ENCODE measurements at places on chromosomes 7 and 10.

- no peak for DNase-seq
Measured at GRCh38 chr10:78720091-78720490, 348.7 kb upstream of the ZMIZ1 start.

DNA sequence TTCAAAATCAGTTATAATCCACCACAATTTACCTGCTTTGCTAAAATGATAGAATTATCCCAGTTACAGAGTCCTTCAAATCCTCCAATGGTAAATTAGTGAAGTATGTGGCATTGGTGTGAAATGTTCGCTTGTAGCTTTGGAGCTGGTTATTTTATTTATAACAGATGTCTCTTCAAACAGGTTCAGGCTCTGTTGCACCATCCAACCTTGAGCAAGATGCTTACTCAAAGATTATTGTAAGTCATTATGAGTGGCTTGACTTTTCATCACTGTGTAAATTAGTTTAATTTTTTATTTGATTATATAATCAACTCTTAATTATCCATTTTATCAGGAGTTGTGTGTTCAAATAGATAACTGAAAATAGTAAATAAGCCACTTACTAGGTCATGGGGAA lies 99.4 kb downstream of the BTRC start:
- no peak for DNase-seq

GRCh38 chr10:1015688-1016087 lies 10.0 kb downstream of the IDI2 start:
- DNase-seq, result no peak

- no peak for DNase-seq
Measured at GRCh38 chr10:101818872-101819633, 809 bp upstream of the OGA start.

DNA sequence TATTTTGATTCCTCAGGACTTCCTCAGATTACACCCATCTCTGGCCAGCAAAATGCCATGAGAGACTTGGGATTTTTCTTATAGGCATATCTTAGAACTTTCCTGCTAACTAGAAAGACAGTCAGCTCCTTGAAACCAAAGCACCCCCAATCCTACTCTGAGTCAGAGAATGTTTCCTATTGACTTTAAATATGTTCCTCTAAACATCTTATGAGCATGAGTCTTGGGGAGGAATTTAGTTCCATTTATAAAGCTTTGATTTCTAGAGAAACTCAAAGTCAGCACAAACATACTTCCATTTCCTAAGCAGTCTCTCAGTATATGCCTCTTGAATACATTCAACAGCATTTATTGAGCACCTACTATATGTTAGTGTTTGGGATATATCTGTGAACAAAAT lies 128.5 kb downstream of the INHBA start:
- no peak for DNase-seq

GRCh38 chr7:77497079-77497478 lies 40.0 kb upstream of the PTPN12 start:
- DNase-seq, result no peak

DNA sequence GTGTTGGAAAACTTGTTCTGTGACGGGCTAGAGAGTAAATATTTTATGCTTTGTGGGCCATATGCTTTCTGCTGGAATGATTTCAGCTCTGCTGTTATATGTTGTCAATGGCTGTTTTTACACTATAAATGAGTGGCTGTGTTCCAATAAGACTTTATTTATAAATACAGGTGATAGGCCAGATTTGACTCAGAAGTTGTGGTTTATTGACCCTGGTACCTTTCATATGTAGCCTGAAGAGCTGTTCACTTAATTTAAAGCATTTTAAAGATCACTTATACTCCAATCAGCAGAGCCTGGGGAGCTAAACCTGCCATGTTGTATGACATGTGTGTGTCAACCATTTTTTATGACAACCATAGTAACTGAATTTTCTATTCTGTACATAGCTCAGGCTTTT lies 9.1 kb upstream of the SSBP1 start:
- DNase-seq, result no peak

DNA sequence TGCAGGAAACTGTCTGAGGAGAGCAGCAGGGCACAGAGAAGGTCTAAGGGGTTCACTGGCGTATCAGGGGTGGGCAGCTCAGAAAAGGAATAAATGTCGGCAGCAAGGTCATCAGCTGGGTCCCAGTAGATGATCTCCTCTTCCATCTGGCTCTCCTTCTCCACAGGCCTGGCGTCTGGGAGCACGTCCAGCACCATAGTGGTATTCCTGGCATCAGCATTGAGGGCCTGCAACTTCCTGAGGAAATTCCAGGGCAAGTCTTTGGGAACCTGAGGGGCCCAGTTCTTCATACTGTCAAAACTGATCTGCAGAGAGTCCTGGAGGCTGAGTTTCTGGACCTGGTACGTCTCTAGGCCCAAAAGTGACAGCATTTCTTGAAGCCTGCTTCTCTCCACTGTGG lies 9.6 kb upstream of the MRPS24 start:
- DNase-seq, result no peak

DNA sequence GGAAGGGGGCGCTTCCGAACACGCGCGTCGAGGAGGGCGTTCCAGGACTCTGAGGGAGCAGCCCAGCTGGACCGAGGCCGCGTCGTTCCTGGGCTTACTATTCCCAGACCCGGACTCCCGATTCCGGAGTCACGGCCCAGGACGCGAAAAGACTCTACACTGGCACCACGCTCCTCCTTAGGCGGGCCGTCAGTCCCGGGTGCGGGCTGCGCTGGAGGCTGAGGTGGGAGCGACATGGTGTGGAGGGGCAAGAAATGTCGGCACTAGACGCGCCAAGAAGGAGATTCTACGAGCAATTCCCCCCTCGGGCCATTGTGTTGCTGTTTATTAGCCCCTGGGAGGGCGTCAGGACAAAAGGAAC lies 584 bp upstream of the RUNDC3B start:
- DNase-seq, result peak; percentile 20

GRCh38 chr10:102670871-102671434 lies 26.7 kb downstream of the TRIM8 start:
- no peak for DNase-seq

- DNase-seq, result peak; percentile 35
Measured at GRCh38 chr10:43253461-43254198, 13.2 kb downstream of the RASGEF1A start.

- no peak for DNase-seq
Measured at GRCh38 chr7:94605031-94605430, 50.9 kb downstream of the SGCE start.

DNA sequence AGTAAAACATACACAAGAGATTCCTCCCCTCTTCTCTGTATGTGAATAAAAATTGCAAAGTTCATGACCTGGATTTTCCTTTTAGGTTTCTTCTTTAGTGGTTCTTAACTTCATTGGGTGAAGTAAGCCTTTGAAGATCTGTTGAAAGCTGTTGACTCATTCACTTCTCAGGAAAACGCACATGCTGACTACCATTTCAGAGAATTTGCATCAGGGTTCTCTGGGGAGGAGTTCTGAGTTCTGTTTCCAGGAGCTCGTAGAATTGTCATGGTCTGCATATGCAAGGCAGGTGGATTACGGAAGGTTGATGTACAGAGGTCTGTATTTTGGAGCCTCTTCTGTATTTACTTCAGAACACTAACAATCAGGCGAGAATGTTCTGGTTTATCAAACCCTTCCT lies 962 bp upstream of the SLC26A4 start:
- DNase-seq, result no peak

- no peak for DNase-seq
Measured at GRCh38 chr10:102635377-102635776, 8.9 kb upstream of the TRIM8 start.

- DNase-seq, result no peak
Measured at GRCh38 chr7:106756884-106757283, 95.9 kb upstream of the CCDC71L start.

DNA sequence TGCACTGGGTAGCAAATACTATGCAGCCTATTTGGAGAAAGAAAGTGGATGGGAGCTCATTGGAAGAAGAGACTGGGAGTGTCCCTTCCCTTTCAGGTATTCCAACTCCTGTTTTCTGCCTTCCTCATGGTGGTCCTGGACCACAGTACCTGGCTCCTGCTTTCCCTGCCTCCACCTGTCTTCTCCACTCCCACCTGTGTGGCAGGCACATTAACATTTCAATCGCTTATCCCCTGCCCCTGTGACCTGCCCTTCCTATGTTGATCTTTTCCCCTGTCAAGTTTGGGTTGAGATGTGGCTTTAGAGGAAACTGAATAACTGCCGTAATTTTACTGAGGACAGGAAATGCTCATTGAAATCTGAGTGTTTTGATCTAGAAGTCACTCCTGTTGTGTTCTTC lies 415.8 kb upstream of the PODXL start:
- no peak for DNase-seq

DNA sequence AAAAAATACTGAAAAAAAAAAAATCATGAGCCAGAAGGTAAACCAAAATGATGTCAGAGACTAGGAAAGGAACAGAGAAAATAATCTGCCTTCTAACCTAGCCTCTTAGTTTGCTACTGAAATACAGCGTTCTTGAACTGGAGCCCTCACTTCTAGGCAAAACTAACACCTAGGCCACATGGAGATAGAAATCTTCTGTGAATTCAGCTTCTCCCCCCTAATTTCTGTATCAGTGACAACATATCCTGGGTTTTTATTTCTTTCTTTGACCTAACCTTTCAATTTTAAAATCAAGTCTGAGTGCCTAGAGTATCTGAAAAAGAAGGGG lies 100.1 kb upstream of the GLCCI1 start:
- DNase-seq, result no peak

DNA sequence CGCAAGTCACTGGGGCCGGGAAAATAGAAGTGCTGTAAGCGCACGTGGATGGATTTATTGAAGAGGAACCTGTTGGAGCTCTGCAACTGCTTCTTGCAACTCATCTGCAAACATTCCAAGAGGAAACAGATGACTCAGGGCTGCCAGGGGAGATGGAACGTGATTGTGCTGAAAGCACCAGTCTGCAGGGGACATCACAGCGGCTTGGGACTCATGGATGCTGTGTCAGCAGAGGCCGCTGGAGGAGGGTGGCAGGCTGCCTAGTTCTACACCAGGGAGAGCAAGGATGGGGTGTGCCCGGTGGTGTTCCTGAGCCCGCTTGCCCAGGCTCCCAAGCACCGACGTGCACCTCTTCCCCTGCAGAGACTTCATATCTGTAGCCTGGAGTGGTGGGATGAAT lies 515.7 kb downstream of the TCERG1L start:
- no peak for DNase-seq

- no peak for DNase-seq
Measured at GRCh38 chr10:6593241-6593671, 13.2 kb upstream of the PRKCQ start.

- no peak for DNase-seq
Measured at GRCh38 chr10:76404531-76404930, 973.1 kb downstream of the LRMDA start.

GRCh38 chr7:22712999-22713398 lies 14.0 kb upstream of the IL6 start:
- no peak for DNase-seq

GRCh38 chr10:87651801-87652200 lies 7.9 kb upstream of the PAPSS2 start:
- no peak for DNase-seq

DNA sequence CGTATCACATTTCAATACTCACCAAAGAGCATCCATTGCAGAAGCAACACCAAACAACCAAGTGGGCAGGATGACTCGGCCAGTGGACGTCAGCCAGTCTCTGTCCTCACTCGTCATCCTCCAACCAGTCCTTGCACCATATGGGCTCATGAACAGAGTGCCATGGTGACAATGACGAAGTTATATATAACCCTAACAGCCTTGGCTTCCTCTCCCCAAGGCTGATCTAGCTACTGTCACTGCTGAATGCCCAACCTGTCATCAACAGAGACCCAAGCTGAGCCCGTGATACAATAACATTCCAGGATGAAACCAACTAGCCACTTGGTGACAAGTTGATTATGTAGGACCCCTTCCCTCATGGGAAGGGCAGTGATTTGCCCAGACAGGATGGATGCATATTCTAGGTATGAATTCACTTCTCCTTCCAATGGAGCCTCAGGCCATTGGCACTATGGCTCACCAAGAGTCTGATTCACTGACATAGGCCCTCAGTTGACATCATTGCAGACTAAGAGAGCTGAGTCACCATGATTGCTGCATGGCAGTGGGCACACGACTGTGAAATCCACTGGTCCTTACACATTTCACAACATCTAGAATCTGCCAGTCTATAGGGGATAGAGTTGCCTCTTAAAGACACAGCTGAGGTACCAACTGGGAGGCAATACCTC lies 26.3 kb upstream of the PPIF start:
- peak; percentile 57 for DNase-seq

DNA sequence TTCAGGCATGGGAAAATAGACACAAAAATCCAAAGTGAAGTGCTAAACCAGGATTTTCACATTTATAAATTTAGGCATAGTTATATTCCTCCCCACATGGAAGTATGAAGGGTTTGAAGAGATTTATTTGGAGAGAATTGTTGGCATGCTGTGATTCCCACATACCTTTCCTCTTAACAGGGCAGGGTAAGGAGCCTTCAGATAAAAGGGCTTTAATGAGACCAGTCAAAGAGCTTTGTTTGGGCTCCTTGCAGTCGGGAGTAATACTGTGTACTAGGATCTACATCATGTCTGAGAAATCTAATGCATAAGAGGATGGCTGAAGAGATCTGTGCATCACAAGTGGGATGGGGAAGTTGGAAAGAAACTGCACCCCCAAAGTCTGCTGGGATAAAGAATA lies 140.8 kb upstream of the PTN start:
- no peak for DNase-seq

DNA sequence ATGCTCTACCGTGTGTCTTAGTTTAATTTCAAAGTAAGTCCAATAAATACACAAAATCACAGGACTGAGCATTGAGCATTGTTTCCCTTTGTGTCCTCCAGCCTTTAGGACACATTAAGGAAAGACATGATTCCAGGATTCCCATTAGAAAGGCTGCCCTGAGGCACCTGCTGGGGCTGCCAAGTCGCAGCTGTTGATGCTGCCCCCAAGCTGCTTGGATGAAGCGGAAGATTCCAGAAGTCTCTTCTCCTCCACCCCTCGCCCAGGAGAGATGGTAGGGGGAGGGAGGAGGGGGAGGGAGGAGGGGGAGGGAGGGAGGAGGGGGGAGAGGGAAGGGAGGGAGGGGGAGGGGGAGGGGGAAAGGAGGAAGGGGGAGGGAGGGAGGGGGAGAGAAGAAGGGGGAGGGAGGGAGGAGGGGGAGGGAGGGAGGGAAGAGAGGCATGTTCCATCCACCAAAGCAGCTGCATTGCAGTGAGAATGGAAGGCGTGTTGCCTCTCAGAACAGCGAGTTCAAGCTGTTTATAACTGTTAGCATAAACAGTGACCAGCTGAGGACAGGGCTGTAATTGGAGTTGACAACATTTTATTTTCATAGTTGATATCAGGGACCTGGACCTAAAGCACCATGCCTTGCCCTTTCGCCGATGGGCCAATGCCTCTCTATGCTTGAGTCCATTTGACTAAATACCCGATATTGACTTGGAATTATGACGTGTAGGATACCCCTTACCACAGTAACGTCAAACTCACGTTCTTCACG lies 67.3 kb downstream of the DIP2C start:
- no peak for DNase-seq

- DNase-seq, result no peak
Measured at GRCh38 chr10:3563298-3563697, 221.7 kb downstream of the KLF6 start.

DNA sequence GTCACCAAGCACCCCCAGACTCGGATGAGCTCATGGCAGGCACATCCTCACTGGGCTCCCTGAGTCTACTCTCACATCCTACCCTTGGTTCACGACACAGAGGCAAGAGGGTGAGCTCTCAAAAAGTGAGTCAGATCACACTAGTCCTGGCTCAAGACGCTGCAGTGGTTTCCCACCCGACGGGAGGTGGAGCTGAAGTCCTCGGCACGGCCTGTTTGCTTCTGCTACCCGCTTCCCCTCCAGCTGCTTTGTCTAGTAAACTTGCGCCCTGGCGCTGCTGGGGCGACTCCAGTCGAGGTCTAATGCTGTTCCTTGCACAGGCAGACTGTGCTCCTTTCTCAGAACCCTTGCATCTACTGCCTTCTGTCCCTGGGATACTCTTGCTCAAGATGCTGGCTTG lies 13.5 kb upstream of the SFMBT2 start:
- no peak for DNase-seq
